Activated T-helper 17 cell treated with anti-CD3 and anti-CD28 coated beads, Interleukin-2, amount 50 U/mL, for 72 hours (primary cell): ENCODE measurements at places on chromosomes 12 and 14. TPM values are rescaled to one million over a fixed set of nuclear protein-coding genes. Genes with fewer than 3 reads are reported as not detected.

Gene CCDC184
- total RNA-seq, result 0.67 TPM

Gene CPNE6
- total RNA-seq, result not detected

Gene CCDC198
- not detected for total RNA-seq

Gene RTL1
- total RNA-seq, result not detected

Gene OAS3
- 41.7 TPM for total RNA-seq

DNA sequence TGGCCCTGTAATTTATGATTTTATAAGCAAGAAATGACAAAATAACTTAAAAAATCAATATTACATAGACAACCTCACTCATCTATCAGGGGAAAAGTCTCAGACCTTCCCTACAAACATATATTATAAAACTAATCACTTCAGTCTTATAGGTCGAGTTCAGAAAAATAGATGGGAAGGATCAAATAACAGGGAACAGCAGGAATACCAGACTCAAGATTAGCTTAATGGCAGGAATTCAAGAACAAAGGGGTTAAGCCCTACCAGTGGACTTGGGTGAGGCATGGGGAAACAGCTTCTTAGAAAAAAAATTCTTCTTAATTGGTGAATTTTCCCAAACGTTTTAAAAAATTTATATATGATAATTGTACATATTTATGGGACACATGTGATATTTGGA is 51.6 kb upstream of the CRY1 start:
- no peak for ATAC-seq

- ATAC-seq, result no peak
These were observed 27.8 kb upstream of the SLC38A2 start for GRCh38 chr12:46400406-46400805.

DNA sequence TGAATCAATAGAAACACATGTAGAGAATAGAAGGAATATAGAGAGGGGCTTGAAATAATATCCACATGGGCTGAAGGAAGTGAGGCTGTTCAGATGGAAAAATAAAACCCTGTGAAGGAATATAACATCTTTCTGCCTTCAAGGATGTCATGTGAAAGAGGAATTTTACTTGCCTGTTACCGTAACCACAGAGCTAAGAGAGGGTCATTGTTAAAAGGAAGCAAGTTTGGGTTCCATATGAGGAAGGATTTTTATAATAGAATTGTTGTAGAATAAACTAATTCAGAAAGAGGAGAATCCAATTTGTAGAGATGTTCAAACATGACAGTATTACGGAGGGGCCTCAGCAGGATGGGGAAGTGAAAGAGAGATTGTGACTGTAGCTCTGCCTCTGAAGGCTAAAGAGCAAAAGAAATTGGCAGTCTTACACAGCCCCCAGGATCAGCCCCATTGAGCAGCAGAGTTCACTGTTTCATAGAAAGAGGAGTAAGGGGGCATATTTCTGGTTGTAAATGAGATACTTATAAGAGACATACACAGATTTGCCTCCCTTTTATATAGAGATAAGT is 41.8 kb upstream of the PTPRR start:
- ATAC-seq, result no peak

GRCh38 chr12:61232040-61232439 is 1028.2 kb upstream of the USP15 start:
- ATAC-seq, result no peak

DNA sequence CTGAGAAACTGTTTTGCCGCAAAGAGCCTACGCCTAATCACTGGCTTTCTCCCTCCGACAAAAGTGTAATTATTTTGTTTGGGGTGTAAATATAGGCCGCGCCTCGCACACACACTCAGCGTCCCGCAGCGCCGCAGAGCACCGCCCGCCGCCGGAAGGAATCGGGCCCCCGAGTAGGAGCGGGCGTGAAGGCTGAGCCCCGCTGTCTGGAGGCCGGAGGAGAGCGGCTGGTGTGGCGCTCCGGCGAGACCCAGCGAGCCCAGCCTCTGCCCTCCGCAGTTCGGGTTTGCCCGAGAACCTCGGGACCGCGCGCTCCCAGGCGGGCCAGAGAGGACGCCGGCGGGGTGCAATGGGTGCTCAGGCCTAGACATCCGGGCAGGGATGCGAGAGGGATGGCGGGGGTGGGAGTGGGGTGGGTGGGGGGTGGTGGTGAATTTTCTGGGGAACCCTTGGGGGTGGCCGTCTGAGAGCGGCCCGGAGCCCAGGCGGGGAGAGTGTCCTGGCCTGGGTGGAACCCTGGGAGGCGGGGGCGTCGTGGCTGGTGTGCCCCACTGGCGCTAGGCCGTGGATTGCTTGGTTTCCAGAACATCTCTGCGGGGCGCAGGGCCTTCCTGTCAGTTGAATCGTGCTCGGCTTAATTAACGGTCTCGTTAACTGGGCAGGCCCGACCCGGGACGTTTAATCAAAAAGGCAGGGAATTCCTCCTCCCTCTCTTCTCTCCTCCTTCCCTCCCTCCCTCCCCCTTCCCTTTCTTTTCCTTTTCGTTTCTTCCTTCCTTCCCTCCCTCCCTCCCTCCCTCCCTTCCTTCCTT is 4.7 kb upstream of the LHX5 start:
- no peak for ATAC-seq

DNA sequence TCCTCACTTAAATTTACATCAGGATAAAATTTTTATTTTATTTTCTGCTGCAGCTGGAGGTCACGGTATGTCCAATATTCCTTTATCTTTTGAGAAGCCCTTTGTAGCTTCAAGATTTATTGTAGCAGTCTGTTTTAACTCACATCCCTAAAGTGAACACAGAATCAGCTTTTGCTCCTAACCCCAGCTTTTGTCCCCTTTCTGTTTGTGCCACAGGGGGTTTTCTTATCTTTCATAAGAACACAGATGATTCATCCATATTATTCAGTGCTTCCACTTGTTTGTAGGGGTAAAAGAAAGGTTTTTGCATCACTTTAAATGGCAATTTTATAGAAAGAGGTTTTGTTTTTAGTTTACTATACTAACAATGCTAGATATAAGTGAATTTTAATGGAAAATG is 21.8 kb upstream of the PIK3C2G start:
- no peak for ATAC-seq

- no peak for ATAC-seq
These were observed 69.8 kb downstream of the ALG10B start for GRCh38 chr12:38386205-38386985.

DNA sequence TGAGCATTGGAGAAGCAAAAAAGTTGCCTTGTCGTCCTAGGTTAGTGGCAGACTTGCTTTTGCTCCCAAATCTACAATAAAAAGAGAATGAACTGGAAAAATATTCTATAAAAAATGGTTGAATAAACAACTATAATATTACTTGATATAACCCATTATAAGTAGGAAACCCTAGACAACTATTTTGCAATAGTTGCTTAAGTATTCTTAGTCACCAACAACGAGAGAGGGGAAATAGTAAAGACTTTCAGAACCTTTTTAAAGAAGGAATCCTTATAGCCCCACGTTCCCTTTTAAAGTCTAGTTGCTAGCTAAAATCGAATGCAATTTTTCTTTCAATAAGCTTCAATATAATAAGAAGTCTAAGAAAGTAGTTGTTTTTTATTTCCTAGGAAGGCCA is 17.5 kb downstream of the AQP6 start:
- no peak for ATAC-seq

DNA sequence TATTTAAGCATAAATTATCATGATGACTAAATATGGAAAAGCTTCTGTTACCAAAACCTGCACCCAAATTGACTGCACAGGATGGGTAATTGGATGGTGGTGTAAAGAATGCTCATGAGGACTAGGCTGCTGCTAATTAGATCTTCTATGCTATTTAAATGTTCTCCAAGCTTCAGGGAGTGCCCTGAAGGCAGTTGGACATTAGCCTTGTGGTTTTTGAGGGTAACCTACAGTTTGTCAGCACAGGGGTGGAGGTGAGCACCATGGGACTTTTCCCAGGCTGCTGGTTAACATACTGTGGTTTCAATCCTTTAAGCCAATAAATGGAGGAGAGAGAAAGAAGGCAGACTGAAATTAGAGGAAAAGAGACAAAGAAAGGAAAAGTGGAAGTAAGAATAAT is 145.0 kb downstream of the WIF1 start:
- no peak for ATAC-seq

DNA sequence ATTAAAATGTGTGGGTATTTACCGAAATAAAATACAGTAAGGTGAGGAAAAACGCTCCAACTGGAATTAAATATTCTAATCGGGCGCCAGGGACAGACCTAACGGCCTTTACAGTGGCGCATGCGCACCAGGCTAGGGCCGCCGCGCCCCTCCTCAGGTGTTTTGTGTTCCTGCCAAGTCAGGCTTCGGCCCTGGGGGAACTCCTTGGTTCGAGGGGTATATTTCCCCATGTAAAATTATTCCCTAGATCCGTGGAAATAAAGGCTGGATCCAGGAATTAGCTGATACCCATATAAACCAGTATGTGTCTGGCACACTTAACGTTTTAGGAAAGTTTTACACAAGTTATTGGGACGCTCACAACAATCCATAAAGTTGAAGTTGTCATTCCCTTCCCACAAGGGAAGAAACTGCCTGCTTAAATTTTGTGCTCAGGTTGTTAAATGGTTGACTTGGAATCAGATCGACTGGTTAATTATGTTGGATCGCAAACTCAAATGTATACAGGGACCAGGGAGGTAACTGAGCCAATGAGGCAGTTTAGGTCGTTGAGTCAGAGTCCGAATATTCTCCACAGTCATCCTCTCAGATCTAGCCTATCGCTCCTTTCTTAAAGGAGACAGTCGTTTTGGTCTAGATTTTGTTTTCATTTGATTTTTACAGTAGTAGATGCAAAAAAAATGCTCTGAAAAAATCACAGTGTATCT is 621 bp upstream of the ANAPC7 start:
- peak; percentile 70 for ATAC-seq

DNA sequence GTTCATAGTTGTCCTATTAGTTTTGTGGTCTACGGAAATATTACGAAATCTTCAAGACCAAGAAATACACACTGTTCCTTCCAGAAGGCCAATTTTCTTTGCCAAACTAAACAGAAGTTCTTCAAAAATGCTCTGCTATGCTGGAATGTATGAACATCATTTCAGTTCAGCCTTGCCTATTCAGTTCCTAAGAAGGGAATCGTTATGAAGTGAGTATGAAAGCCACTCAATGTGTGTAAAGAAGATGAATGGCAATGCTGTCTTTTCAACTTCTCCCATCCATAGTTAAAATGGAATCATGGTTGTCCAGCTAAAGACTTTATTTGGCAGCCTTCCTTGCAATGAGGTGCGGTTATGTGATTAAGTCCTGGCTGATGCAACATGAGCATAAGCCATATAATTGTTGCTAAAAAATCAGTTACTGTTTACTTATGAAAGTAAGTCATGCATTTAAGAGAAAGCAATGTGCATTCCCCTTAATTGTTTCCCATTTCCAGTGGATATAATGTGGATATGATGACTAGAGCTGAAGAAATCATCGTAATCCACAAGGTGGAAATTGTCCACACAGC is 73.8 kb upstream of the PTPRR start:
- no peak for ATAC-seq
